ENCODE measurements at places on chromosomes 13 and 19.
A peak's percentile ranks its signal among the peaks of the same experiment; 100 is the strongest.

- no peak for DNase-seq
These were observed 631.7 kb upstream of the SGCG start for GRCh38 chr13:22549126-22549525.

DNA sequence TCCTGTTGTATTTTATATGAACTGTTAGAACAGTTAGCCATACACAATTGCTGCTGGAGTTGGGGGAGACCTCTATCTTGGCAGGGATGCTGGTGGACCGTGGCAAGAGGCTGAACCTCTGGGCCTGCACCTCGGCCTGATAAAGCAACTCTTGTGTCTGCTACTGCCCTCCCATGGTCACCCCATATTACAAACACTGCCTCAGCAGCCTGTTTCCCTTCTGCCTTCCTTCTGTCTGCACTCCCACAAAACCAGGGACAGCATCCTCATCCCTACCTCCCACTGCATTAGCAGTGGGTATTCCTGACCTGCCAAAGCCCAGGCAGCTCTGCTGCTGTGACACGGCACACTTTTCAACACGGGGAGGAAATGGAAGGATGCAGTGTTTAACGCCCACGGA is 456.4 kb downstream of the FGF14 start:
- DNase-seq, result no peak

DNA sequence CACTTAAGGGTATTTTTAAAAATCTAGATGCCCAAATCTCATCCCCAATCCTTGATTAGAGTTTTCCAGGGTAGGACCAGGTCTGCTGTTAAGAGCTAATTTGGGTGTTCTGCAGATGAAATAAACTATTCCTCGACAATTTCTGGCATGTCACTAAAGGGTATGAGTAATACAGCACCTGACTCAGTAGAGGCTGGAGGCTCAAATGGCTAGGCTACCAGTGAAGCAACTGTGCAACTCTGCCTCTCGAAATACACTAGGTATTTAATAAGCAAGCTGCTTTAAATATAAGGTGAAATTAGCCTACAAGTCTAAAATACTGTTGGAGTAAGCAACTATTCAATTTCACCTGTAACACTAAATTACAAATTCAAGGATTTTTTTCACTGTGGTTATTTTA is 1.5 kb downstream of the RNF6 start:
- no peak for DNase-seq

DNA sequence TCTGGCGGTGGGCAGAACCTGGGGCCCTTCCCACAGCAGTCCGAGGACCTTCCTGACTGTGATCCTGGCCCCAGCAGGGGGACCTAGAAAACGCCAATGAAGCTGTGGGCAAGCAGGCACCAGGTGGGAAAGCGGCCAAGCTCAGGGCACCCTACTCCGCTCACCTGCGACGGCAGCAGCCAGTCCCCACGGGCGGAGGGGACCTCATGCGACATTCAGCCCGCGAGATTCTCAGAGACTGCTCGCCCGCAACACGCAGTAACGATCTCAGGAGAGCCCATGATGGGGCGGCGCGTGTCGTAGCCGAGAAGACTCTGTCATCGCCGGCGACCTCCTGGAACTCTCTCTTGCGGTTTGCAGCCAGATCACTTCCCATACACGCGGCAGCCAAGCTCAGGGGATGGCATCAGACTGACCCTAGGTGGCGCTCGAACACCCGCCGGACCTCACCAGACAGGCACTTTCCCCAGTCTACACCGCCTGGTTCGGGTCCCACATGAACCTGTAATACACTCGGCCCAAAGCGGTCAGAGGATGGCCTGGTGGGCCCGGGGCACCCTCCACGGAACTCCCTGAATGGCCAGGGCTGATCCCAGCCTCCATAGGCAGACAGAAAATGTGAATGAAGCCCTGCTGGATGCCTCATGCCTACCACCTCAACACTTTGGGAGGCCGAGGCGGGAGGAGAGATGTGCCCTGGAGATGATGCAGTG is 26.5 kb downstream of the MAN2B1 start:
- peak; percentile 91 for DNase-seq

DNA sequence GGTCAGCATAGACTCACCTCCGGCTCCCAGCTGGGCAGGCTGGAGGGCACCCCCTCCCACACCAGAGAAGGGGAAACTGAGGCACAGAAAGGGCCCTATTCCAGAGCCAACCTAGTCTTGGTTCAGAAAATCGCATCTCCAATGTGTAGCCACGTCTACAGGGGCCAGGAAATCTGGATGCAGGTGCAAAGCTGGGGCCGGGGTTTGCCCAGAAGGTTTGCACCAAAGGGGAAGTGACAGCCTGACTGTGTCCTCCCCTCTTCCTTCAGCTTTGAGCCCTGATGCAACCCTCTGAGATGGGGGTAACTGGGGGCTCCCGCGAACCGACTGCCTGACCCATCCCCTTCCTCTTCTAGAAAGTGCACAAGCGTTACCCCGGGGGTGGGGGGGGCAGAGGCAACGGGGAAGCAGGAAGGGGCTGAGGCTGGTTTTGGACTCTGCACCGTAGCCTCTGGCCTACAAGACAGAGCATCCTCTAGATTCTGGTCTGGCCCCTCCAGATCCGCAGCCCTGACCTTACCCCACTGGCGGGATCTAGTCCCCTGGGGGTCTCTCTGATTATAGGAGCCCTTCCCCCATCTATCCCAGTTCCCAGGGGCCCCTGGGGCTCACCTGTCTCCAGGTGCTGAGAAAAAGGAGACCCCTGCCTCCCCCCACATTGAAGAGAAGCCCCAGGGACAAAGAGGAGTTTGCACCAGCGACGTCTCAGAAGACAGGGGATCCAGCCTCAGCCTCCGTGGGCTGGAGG is 1.1 kb upstream of the ONECUT3 start:
- no peak for DNase-seq

DNA sequence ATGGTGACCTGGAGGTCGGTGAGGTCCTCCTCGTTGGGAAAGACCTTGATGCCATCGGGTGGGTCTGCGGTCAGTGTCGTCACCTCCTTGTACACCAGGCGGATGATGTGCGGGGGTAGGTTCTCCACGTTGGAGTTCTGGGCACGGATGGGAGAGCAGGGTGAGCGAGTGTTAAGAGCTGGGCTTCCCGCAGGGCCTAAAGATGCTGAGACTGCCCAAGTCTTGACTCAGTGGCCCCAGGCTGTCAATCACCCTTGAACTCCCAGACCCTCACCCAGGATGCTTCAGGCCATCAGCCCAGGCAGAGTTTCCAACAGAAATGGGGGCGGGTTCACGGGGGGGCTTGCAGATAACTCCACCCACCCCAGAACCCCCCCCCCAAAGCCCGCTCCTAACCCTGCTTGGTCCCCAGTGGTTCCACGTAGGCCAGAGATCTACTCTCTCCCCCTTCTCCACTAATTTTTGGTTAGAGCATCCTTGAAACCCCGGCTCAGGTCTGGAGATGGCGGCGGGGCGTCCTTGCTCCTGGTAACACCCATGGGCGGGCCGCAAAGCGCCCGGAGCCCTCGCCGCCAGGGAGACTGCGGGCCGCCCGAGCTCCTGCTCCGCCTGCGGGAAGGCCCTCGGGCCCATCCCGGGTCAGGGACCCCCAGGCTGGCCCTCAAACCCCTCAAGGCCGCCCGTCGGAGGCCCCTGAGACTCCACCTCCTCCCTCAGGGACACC is 600 bp downstream of the UBE2S start:
- DNase-seq, result peak; percentile 67

DNA sequence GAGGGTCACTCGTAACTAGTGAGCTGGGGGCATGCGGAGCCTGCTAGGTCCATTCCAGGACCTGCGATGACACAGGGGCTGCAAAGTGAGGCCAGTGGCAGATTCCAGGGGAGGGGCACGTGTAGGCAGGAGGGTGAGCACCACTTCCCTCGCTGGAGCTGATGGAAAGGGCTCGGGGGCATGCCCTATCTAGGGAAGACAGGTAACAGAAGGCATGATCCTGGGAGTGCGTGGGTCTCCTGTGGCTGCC is 51.2 kb downstream of the KLF2 start:
- DNase-seq, result no peak

DNA sequence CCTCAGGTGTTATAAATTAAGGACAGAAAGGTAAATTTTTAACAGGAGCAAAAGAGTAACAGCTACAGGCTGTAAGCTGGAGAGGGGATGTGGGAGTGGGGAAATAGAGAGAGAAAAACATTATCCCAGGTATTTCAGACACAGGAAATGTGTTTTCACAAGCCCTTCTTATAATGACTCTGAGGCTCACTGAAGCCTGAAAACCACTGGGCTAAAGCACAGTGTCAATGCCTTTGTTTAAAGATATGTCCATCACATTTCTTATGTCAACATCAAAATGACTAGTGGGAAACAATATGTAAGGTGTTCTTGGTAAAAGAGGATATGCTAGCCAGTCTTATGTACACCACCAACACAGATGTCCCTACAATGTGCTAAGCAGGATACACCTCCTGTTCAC is 365.9 kb downstream of the FGF14 start:
- DNase-seq, result no peak
